NCI-H1048 (cell line): ENCODE measurements at places on chromosomes 1 and 21.

GRCh38 chr1:87834941-87835340 is 506.3 kb downstream of the LMO4 start:
- no peak for DNase-seq

GRCh38 chr1:23727362-23727811 is 15.9 kb upstream of the ELOA start:
- no peak for DNase-seq

- DNase-seq, result no peak
These were observed 351.0 kb upstream of the B3GALT2 start for GRCh38 chr1:193537266-193538002.

- DNase-seq, result no peak
These were observed 32.2 kb downstream of the SLC30A7 start for GRCh38 chr1:100928128-100928527.

GRCh38 chr1:1360506-1361169 is 2.3 kb upstream of the MXRA8 start:
- no peak for DNase-seq

DNA sequence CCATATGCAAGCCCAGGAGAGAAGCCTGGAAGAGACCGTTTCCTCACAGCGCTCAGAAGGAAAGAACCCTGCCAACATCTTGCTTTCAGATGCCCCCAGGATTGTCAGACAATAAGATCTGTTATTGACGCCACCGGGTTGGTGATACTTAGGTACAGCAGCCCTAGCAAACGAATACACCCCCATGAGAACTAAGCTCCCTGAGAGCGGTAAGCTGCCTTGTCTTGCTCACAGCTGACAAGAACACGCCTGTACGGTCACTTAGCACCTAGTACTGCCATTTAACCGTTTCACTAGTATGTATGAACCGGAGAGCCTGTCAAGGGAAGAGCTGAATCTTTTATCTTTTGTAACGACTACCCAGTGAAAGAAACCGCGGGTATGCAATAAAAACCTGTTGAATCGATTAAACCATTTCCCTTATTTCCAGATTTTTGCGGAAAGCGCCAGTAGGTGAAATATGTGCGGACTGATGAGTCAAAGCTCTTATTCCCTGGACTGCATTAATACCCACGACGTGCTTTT is 619 bp upstream of the ZBTB8B start:
- DNase-seq, result no peak

GRCh38 chr1:2192031-2192995 is 2.3 kb downstream of the FAAP20 start:
- no peak for DNase-seq

- no peak for DNase-seq
These were observed 13.4 kb downstream of the MTFR1L start for GRCh38 chr1:25833158-25833557.

GRCh38 chr1:209150114-209150513 is 433.4 kb upstream of the CAMK1G start:
- peak; percentile 28 for DNase-seq

- no peak for DNase-seq
These were observed 647 bp downstream of the S100A8 start for GRCh38 chr1:153389973-153390879.

DNA sequence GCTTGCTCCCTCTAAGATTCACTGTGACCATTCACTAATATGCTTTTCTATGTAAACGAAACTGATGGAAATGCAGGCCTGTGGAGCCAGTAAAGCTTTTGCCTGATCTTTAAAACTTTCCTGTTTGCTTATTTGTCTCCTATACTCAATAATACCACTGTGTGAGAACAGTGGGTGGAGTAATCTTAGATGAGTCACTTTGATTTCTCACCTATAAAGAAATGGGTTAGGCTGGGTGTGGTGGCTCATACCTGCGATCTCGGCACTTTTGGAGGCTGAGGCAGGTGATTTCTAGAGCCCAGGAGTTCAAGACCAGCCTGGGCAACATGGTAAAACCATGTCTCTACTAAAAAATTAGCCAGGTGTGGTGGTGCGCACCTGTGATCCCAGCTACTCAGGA is 70.8 kb downstream of the RWDD3 start:
- no peak for DNase-seq

- no peak for DNase-seq
These were observed 151.3 kb upstream of the COL6A1 start for GRCh38 chr21:45830221-45830640.

- DNase-seq, result no peak
These were observed 1.8 kb downstream of the ARNT start for GRCh38 chr1:150874455-150875196.

DNA sequence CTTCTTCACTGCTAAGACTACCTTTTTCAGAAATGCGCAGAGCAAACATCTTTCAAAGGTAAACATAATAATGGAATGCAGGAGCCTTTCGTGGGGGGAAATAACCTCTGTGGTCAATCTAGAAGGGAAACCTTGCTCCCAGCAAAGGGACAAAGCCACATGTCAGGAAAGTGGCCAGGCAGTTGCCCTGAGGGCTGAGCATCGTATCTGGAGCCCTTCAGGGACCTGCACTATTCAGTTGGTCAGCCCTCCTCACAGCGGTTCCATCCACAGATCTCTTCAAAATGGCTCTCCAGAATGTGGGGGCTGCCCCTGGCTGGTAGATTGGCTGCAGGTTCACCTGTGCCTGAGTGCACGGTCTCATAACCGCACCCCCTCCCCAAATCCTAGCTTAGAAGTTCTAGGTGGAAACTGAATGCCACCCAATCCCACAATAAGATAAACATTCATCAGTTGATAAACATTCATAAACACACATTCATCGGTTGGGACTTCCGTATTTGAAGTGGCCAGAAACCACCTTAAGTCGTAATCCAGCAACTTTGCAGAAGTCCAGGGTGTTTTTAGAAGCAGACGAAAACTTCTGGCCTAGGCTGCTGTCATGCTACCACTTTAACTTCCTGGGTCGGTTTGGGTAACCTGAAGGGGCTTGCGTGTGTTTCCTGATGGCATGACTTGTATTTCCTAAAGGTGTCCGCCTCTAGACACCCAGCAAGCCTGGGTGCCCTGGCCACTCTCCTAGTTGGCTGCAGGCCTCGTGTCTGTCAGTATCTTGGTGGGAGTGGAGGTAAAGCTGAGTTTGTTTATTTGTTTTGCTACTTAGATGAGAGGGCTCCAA is 50.5 kb downstream of the RASSF5 start:
- no peak for DNase-seq

- no peak for DNase-seq
These were observed 8.3 kb upstream of the DIPK1A start for GRCh38 chr1:92969517-92969916.

DNA sequence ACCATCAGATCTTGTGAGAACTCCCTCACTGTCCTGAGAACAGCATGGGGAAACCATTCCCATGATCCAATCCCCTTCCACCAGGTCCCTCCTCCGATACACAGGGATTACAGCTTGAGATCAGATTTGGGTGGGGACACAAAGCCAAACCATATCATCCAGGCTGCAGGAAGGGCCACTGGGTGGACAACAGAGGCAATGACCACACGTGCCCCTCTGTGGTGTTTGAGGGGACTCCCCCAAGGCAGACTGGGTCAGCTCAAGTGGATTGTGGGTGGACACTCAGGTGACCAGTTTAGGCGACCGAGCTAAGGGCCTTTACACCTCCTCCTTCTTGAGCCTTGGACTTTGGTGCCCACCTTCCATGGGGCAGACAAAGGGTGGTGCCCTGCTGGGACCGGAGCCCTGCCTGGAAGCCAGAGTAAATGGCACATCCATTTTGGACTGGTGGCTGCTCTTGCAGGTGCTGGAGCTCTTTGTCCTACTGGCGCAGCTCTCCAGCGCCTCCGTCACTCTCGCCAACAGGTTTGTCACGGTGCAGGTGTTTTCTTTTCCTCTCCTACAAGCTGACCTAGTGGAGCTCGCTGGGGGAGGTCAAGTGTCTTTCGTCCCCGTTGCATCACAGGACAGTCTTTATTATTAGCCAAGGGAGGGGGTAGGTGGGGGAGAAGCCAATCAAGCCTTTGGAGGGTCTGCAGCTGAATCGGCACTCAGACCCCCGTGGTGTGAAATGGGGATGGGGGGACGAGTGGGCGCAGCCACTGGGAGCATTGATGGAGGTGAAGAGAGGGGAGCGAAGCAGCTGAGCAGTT is 37.6 kb downstream of the CRYAA start:
- no peak for DNase-seq

GRCh38 chr1:173193639-173194038 is 13.5 kb downstream of the TNFSF4 start:
- DNase-seq, result no peak

DNA sequence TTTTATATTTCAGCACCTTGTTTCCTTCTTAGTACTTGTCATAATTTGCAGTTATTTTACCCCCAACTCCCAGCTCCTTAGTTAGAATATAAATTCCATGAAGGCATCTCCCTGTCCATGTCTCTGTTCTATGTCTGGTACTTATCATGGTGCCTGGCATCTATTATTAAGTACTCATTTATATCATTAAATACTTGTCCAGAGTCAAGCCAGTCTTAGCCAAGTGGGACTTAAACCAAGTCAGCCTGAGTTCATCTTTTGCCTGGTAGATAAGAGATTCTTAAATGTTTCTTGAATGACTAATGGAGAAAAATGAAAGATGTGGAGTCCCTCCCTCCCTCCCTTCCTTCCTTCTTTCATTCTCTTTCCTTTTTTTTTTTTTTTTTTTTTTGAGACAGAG is 9.4 kb downstream of the SLC25A44 start:
- DNase-seq, result no peak

DNA sequence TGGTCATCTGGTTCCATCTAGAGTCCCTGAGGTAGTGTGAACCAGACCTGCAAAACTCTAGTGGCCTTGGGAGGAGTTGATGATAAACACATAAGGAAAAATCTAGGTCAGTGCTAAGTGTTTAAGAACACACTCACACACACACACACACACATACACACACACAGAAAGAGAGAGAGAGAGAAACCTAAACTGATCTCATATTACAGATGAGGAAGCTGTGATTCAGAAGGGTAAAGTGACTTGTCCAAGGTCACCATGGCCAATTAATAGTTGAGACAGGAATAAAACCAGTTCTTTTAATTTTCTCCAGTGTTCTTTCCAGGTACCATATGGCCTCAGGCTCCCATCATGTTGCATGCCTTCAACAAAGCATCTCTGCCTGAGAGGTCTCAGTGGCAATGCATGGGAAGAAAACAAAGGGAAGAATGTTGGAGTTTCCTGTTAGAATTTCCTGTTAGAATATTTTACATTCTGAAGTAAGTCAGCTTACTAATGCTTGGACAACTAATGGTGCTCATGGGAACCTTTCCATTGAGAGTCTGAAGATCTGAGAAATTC is 77.3 kb upstream of the TSPAN2 start:
- no peak for DNase-seq

DNA sequence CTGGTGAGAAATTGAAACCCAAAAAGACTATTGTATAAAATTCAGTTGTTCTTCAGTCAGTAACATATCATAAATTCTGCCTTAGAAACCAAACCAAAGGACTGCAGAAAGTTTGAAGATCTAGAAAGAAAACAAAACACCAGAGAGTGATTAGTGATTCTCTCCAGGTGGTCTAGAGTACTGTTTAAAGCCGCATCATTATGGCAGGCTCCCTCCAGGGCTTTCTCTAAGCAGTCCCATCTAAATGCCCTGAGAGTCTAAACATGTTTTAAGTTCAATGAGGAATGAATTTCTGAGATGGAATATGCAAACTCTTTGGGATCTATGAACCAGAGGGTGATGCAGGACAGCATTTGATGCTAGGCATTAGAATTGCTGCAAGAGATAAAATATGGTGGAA is 100.9 kb upstream of the ST6GALNAC5 start:
- no peak for DNase-seq

GRCh38 chr1:19878637-19878985 is 3.6 kb upstream of the OTUD3 start:
- no peak for DNase-seq

- DNase-seq, result peak; percentile 13
These were observed 26.9 kb upstream of the LRRC3 start for GRCh38 chr21:44428281-44428960.

DNA sequence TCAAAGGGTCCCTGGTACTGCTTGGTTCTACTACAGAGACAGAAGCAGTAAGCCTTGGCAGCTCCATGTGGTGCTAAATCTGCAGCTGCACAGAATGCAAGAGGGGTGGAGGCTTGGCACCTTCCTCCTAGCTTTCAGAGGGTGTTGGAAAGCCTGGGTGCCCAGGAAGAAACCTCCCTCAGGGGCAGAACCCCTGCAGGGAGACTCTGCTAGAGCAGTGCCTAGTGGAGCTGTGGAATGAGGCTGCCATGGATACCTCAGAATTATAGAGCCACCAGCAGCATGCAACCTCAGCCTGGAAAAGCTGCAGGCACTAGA is 76.2 kb upstream of the TLR5 start:
- DNase-seq, result no peak

- no peak for DNase-seq
These were observed 62.9 kb downstream of the B3GALT5 start for GRCh38 chr21:39675590-39675989.

GRCh38 chr1:193338194-193338593 is 151.8 kb upstream of the B3GALT2 start:
- no peak for DNase-seq

DNA sequence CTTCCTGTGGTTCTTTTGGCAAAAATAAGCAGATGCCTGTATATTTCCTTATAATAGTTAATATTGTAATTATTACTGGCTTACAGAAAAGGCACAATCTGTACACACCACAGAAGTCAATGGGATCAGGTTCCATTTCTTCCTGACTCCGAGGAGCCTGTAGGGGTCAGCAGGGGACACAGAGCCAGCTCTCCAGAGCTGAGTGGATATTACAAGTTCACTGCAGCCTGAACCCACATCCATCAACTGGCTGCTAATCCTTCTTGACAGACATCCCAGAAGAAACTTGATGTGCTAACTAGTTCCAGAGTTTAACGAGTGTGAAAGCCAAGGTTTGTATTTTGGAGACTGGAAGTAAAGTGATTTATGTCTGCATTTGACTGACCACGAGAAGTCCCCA is 203.8 kb downstream of the LMX1A start:
- DNase-seq, result no peak

- no peak for DNase-seq
These were observed 9.0 kb upstream of the IFNGR2 start for GRCh38 chr21:33394260-33394659.

GRCh38 chr21:28822486-28823335 is 170.0 kb downstream of the LTN1 start:
- DNase-seq, result no peak

- DNase-seq, result no peak
These were observed 25.5 kb downstream of the ROR1 start for GRCh38 chr1:63799307-63799706.

- DNase-seq, result no peak
These were observed 483 bp downstream of the UBQLN4 start for GRCh38 chr1:156052862-156053767.

DNA sequence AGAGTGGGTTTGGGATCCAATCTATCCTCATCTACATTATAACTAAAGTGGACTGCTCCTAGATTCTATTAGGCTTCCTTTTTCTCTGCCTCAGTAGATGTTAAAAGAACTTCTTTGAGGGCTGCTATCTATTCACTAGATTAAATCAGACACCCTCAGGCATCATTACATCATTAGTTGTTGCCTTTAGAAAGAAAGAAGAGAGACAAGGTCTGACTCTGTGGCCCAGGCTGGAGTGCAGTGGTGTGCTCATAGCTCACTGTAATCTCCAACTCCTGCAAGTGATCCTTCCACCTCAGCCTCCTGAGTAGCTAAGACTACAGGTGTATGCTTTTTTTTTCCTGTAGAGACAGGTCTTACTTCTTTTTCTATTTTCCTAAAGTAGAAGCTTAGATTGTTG is 71.1 kb upstream of the EXO1 start:
- DNase-seq, result no peak
